ENCODE measurements at places on chromosomes 12 and 14.

DNA sequence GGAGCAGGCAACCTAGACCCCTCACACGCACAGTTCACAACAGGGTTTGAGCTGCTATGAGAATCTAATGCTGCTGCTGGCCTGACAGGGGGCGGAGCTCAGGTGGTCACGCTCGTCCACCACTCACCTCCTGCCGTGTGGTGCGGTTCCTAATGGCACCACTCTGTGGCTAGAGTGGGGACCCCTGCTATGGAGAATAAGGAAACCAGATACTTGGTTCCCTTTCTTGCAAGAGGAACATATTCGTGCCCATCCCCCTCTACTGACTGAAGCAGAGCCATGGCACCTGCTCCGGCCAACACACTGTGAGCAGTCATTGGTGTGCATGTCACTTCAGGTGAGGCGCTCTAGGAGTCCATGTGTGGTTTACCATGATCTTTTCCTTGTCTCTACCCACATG lies 30.4 kb upstream of the RIMBP2 start:
- no peak for DNase-seq

DNA sequence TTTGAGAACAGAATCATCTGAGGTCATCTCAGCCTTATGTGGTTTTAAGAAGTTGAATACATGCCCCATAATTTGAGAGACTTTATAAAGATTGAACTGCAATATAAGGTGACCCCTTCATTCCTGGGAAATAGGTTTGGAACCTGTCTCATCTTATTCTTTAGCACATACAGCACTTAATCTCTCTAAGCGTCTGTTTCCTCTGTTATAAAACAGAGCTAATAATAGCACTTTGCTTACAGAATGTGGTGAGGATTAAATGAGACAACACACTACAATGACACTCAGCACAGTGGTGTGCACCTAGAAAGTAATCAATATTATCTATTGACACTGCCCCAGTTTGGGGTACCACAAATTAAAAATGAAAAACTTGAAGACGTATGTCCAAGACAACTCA lies 102.1 kb downstream of the DUSP6 start:
- DNase-seq, result no peak

- peak; percentile 19 for DNase-seq
Measured at GRCh38 chr14:72451054-72451972, 442.6 kb downstream of the DPF3 start.

DNA sequence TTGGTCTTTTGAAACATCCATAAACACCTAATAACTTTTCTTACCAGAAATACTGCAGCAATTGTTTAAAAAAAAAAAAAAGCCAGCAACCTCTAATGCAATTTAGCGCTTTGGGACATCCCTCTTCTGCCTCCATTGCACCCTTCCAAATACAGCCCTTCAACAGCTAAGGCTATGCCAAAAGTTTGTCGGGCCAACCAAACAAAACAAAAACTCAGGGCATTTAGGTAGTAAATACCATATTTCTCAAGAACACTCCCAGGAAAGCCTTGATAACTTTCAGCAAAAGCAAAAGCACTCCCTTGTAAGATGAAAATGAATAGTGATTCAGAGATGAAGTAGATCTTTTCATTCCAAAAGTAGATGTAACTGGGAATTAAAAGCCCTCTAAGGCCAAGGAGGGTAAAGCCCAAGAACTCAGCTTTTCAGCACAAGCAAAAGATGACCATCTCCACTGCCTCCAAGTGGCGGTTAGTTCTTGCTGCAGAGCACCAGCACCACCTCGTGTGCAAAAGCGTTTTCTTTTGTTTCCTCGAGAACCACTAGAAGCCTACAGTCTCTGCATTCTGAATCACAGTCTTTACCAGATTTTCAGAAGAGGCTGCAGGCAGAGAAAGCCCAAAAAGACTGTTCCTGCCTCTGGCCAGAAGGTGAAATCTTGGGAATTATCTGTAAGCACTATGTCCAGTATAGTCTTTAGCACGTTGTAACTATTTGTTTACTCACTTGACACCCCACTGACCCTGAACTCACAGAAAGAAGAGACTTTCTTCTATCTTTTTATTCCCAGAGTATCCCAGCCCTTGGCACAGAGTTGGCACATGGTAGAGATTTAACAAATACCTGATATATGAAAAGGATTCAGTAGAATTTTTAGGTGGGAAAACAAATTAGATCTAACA lies 53.1 kb downstream of the SIX6 start:
- DNase-seq, result no peak

DNA sequence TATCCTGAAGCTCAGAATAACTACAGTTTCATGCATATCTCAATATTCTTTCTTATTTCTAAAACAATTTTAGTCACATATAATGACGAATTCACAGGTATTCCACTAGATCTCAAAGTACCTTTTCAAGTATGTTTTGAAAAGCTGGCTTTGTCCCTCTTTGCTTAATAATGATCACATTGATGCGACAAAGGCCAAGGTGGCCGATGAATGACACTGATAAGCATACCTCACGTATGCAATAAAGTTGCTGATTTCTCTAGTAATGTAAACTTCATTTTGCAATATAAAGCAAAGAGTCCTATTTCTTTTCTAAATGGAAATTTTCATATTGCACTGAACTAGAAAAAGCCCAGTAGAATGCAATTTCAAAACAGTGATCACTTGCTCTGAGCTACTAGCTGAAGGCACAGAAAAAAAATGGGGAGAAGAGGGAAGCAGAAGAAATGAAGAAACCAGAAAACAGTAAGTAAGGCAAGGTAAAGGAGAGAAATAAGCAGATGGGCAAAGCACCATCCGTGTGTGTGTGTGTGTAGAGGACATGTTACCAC lies 29.3 kb downstream of the FGD6 start:
- no peak for DNase-seq

DNA sequence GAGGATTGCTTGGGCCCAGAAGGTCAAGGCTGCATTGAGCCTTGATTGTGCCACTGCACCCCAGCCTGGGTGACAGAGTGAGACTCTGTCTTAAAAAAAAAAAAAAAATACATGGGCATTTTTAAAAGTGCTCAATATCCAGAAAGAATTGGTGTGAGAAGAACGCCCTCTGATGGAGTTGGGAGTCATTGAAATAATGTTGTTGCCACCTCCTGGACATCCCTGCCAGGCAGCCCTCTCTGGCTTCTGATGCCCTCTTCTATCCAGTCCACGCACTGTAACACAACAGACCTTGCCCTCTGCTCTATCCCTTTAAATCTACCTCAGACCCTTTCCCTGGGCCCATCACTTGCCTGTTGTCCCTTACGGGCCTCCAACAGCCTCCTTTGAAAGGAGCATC lies 4.9 kb downstream of the PTGDR start:
- peak; percentile 4 for DNase-seq

GRCh38 chr12:94714378-94715114 lies 64.2 kb upstream of the TMCC3 start:
- no peak for DNase-seq

- no peak for DNase-seq
Measured at GRCh38 chr12:12915656-12916055, 24.3 kb downstream of the GPRC5A start.

DNA sequence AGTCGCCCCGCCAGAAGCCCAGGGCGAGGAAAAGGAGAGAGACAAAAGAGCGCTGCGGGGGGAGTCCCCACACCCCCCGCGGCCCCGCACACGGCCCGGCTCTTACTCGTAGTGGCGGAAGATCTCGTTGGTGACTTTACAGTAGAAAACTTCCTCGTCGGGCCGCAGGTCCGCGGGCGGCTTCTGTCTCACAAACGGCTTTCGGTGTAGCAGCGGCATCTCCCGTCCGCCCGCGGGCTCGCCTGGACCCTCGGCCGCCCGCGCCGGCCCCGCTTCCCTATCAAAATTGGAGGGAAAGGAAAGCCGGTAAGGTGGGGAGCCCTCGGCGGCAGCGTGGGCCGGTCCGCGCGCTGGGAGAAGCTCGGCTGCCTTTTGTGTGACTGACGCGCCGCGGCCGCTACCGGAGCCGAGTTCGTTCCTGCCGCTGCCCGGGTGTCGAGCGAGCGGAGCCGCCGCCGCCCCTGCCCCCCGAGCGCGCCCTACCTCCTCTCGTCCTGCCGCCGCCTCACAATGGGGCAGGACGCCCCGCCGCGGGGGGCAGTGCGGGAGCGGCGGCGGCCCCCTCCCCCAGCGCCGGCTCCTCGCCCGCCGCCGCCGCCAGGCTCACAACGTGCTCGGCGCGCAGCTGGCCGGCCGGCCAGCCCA lies 652 bp downstream of the BAZ1A start:
- peak; percentile 36 for DNase-seq

GRCh38 chr14:99612071-99612737 lies 8.2 kb upstream of the CCDC85C start:
- DNase-seq, result no peak

DNA sequence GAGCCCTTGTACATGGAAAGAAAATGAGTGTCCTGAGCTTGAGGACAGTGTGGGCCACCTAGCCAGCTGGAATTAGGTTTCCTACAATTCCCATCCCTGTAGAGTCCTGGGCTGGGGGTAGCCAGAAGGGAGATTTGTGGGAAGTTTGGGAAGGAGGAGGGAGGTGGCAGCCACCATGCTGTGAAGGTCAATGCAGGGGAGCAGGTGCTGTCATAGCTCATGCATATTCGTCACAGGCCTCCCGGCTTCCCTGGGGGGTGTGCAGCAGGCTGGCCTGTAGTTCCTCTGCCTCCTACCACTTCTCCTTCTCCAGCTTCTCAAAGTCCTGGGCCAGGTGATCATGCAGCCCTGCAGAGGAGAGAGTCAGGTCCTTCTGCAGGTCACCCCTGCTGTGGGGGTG lies 121.3 kb downstream of the TBX3 start:
- DNase-seq, result no peak

GRCh38 chr12:25241167-25242020 lies 9.3 kb downstream of the KRAS start:
- no peak for DNase-seq

- DNase-seq, result no peak
Measured at GRCh38 chr12:116148844-116149243, 128.6 kb downstream of the MED13L start.

DNA sequence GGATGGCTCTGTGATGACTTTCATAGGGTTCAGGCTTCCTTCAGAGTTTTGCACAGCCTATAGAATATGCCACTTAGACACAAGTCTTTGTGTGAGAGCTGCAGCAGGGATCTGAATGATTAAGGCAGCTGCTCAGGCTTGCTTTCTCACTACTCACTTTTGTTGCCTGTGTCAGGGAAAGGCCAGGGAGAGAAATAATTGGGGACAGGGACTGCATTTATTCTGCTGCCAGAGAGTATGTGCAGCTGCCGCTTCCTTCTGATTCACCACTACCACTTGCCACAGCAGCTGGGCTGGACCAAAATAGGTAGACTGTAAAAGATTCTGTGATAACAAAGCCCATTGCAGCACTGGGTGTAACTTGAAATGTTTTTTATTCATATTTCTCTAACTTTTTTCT lies 49.7 kb downstream of the TRMT5 start:
- no peak for DNase-seq

DNA sequence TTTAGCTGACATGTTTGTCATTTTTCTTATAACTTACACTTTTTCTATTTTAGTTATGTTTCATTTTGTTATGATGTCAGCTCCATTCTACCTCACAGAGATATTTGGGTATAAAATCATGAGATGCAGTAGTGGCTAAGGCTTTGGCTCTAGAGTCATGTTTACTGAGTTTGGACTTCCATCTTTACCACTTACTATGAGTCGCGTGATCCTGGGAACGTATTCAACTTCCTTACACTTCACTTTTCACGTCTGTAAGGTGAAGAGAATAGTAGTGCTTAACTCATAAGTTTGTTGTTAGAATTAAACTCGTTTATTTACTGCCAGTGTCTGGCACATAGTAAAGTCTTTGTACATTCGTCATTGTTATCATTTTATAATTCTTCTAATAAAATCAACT lies 126.3 kb downstream of the ERC1 start:
- DNase-seq, result no peak

DNA sequence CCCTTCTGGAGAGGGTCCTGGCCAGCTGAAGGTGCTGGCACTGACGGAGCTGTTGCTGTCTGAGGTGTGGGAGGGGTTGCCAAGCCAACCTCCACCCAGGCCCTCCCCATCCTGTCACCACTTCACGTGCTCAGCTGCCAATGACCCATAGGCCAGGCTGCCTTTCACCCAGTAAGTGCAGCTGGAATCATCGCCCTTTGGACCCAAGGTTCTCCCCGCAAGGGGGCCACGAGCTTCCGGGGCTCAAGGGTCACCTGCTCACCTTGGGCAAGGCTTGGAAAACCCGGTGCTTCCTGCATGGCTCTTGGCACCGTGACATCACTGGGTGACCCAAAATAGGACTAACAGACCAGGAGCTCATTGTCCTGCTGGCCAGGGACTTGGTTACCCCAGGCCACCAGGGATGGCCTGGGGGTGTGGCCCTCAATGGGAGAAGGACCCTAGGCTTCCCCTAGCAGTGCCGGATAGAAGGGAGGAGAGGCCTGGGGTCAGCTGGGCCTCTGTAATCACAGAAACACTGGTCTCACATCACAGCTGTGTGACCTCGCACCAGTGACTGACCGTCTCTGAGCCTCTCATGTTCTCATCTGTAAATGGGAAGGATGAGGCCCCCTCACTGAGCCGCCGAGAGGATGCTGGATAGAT lies 51.3 kb downstream of the CCDC85C start:
- no peak for DNase-seq

GRCh38 chr12:130989391-130989790 lies 35.7 kb downstream of the ADGRD1 start:
- no peak for DNase-seq

GRCh38 chr12:32336261-32336660 lies 63.1 kb upstream of the FGD4 start:
- DNase-seq, result no peak

DNA sequence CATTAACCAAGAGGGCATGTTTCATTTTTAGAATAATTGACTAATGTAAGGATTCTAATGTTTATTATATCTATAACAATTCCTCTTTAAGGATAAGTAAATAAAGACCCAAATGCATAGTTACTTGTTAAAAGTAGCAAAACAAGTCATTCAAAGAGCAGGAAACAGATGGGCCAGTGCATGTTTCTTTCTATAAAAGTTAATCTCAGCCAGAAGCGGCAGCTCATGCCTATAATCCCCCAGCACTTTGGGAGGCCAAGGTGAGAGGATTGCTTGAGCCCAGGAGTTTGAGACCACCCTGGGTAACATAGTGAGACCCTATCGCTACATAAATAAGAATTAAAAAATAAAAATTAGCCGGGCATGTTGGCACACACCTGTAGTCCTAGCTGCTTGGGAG lies 391.0 kb upstream of the RGS6 start:
- DNase-seq, result no peak

Data from stimulated activated CD4-positive, alpha-beta T cell treated with anti-CD3 and anti-CD28 coated beads, Interleukin-4, amount 100 ng/mL, for 48 hours (primary cell).